ENCODE measurements at places on chromosomes 7 and 10. TPM values are rescaled to one million over a fixed set of nuclear protein-coding genes. Genes with fewer than 3 reads are reported as not detected.

GRCh38 chr7:148772297-148773089 is 73.8 kb downstream of the CUL1 start:
- H3K4me1 ChIP-seq, result peaks cover 21% of the 10 kb centered on the region
- DNase-seq, result no peak
- H3K4me3 ChIP-seq, result no peak overlapping the region
- H3K27me3 ChIP-seq, result no peaks in the 10 kb centered on the region
- peaks cover 13% of the 10 kb centered on the region for H3K36me3 ChIP-seq
- peak overlapping the region; percentile 81 for H3K27ac ChIP-seq

TACR2 gene
- not detected for total RNA-seq

DNA sequence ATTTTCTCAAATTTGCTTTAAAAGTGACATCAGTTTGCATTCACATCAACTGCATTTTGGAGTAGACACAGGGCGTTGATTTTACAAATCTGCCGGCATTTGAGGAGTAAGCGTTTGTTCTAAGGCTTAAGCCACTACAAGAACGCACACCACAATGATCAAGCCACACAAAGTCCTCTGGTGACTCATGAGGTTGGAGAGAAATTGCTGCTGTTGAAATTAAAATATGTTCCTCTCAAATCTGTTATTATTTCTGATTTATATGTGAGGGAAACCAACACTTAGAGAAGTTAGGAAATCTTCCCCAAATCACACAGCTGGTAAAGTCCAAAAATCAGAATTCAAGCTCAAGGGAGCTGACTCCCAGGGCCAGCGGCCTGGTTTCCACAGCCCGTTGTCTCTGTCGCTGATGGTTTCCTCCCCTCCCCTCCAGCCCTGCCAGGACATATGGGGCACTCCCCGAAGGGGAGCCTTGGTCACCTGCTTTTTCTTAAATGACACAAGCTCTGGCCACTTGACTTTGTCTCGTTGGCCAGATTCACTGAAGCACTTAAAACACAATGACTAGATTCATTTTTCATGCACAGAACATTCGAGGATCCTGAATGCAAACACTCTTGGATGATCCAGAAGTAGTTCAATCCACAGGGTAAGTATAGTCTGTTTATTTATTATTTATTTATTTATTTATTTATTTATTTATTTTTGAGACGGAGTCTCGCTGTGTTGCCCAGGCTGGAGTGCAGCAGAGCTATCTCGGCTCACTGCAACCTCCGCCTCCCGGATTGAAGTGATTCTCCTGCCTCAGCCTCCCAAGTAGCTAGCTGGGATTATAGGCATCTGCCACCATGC is 29.2 kb upstream of the KLF6 start:
- H3K36me3 ChIP-seq, result no peaks in the 10 kb centered on the region
- H3K27me3 ChIP-seq, result no peaks in the 10 kb centered on the region
- peaks cover 19% of the 10 kb centered on the region for H3K4me1 ChIP-seq
- peak overlapping the region; percentile 88 for H3K27ac ChIP-seq
- DNase-seq, result no peak

DNA sequence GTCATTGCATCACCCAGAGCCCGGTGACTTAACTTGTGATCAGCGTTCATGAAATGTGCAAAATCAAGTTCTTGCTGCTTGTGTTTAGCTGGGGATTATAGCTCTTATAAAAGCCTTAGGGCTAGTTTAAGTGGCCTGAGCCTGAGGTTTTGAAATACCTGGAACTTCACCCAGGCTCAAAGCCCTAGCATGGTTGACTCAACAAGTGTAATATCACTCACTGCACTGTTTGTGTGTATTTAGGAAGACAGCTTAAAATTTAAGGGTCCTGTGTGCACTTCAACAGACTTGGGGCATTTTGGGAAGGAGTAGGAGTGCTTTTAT is 489.5 kb downstream of the GATA3 start:
- no peaks in the 10 kb centered on the region for H3K27me3 ChIP-seq
- H3K4me1 ChIP-seq, result no peaks in the 10 kb centered on the region
- H3K27ac ChIP-seq, result no peak overlapping the region
- no peak for DNase-seq
- H3K4me3 ChIP-seq, result no peak overlapping the region

GRCh38 chr10:120503689-120504088 is 46.7 kb downstream of the PLPP4 start:
- H3K27ac ChIP-seq, result no peak overlapping the region
- no peak for DNase-seq
- no peaks in the 10 kb centered on the region for H3K36me3 ChIP-seq

DNA sequence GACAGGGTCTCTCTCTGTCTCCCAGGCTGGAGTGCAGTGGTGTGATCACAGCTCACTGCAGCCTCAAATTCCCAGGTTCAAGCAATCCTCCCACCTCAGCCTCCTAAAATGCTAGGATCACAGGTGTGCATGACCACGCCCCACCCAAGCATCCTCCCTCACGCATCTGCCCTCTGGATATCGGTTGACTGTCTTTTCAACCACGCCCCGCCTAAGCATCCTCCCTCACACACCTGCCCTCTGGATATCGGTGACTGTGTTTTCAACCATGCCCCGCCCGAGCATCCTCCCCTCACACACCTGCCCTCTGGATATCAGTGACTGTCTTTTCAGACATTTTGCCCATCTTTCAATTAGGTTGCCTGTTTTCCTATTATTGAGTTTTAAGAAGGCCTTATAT is 140.5 kb downstream of the MAD1L1 start:
- no peak overlapping the region for H3K27ac ChIP-seq
- peaks cover 3% of the 10 kb centered on the region for H3K36me3 ChIP-seq
- peaks cover 11% of the 10 kb centered on the region for H3K4me1 ChIP-seq
- no peaks in the 10 kb centered on the region for H3K27me3 ChIP-seq
- DNase-seq, result no peak
- H3K4me3 ChIP-seq, result no peak overlapping the region

- H3K4me3 ChIP-seq, result no peak overlapping the region
- no peak for DNase-seq
These were observed 193.1 kb downstream of the COBL start for GRCh38 chr7:51123322-51124019.

- H3K36me3 ChIP-seq, result peaks cover 4% of the 10 kb centered on the region
- peaks cover 10% of the 10 kb centered on the region for H3K4me1 ChIP-seq
- no peak for DNase-seq
- no peaks in the 10 kb centered on the region for H3K27me3 ChIP-seq
- H3K4me3 ChIP-seq, result no peak overlapping the region
These were observed 41.3 kb downstream of the CCDC6 start for GRCh38 chr10:59865101-59865500.

DNA sequence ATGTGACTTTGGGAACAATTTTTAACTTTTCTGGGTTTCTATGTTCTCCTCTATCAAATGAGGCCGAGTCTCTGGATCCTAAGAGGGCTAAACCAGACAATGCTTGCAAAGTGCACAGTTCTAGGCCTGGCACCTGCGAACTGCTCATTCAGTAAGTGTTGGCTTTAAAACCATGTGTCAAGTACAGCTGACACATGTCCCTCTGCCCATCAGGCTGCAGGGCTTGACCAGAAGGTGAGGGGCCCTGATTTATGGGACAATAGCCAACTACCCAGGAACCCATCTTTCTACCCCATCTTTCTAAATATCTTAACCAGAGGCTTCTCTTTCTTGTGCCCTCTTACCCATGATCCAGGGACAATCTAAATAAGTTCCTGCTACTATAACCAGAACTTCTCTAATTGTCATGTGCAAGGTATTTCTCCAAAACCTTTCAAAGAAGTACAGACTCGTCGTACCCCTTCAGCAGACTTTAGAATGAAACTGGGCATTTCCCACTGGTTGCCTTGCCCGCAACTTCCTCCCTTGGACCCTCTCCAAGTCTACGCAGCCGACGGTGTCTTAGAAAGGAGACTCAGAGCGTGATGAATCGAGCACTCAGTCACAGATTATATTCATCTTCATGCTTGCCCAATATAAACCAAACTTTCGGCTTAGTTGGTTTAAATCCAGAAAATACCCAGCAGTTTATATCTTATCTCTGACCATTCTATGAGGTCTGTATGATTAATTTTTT is 69.8 kb upstream of the STEAP1B start:
- H3K4me1 ChIP-seq, result peaks cover 33% of the 10 kb centered on the region
- no peak for DNase-seq
- peaks cover 2% of the 10 kb centered on the region for H3K36me3 ChIP-seq
- no peak overlapping the region for H3K27ac ChIP-seq

DNA sequence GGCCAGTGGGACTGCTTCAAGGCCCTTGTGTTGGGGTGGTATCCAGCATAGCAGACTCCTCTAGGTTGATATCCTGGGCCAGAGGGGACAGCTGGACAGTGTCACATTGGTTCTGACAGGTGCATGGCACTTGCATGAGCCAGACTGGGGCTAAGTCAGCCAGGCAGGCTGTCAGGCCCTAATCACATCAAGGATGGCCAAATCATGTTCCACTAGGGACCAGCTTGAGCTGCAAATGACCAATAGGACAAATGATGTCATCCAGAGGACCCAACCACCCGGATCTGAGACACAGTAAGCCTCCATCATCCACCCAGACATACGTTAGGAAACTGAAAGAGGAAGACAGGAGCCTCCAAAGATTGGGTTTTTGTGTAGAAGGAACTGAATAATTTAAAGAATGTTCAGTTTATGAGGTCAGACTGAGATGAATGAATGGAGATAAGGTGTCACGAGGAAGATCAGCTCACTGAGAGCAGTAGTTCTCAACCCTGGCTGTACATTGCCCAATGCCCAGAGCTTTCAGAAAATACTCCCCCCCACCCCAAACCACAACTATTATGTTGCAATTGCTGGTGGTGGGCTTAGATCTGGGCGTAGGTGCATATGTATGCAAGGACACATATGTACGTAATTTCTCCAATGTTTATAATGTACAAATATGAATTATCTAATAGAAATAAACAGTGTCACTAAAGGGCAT is 75.2 kb upstream of the INHBA start:
- H3K4me1 ChIP-seq, result peaks cover 14% of the 10 kb centered on the region
- H3K27me3 ChIP-seq, result no peaks in the 10 kb centered on the region
- no peak for DNase-seq
- no peak overlapping the region for H3K4me3 ChIP-seq
- H3K27ac ChIP-seq, result no peak overlapping the region
- no peaks in the 10 kb centered on the region for H3K36me3 ChIP-seq

PDCD4 gene
- total RNA-seq, result 100 TPM

- peaks cover 6% of the 10 kb centered on the region for H3K27me3 ChIP-seq
- H3K4me1 ChIP-seq, result no peaks in the 10 kb centered on the region
- H3K4me3 ChIP-seq, result no peak overlapping the region
- H3K27ac ChIP-seq, result no peak overlapping the region
- no peaks in the 10 kb centered on the region for H3K36me3 ChIP-seq
These were observed 382.3 kb upstream of the MTPN start for GRCh38 chr7:136359333-136359903.

ARHGAP22 gene
- total RNA-seq, result 8.8 TPM

FXYD4 gene
- total RNA-seq, result not detected

SPACDR gene
- not detected for total RNA-seq

DNA sequence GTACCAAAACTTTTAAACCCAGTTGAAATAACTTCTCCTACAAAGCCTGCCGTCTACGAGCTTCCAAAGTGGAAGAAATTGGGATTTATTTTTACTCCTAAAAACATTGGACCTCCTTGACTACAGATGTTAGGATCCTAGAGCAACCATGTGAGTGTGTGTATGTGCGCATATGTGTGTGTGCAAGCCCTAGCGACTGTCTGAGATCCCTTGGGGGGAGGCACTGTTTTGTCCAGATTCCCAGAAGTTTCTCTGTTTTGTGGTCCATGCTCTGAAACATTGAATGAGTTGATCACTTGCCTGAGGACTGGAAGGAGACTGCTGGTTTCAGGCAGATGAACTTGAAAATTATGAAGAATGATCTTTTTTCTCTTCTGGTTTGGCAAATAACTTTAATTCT is 312.3 kb upstream of the ZNF32 start:
- no peak overlapping the region for H3K4me3 ChIP-seq
- DNase-seq, result no peak
- H3K27ac ChIP-seq, result peak overlapping the region; percentile 18
- peaks cover 46% of the 10 kb centered on the region for H3K4me1 ChIP-seq
- peaks cover 2% of the 10 kb centered on the region for H3K27me3 ChIP-seq

GRCh38 chr7:45993621-45994020 is 72.5 kb upstream of the IGFBP3 start:
- peaks cover 11% of the 10 kb centered on the region for H3K36me3 ChIP-seq
- H3K4me1 ChIP-seq, result peaks cover 8% of the 10 kb centered on the region
- H3K27ac ChIP-seq, result no peak overlapping the region
- DNase-seq, result no peak

DNA sequence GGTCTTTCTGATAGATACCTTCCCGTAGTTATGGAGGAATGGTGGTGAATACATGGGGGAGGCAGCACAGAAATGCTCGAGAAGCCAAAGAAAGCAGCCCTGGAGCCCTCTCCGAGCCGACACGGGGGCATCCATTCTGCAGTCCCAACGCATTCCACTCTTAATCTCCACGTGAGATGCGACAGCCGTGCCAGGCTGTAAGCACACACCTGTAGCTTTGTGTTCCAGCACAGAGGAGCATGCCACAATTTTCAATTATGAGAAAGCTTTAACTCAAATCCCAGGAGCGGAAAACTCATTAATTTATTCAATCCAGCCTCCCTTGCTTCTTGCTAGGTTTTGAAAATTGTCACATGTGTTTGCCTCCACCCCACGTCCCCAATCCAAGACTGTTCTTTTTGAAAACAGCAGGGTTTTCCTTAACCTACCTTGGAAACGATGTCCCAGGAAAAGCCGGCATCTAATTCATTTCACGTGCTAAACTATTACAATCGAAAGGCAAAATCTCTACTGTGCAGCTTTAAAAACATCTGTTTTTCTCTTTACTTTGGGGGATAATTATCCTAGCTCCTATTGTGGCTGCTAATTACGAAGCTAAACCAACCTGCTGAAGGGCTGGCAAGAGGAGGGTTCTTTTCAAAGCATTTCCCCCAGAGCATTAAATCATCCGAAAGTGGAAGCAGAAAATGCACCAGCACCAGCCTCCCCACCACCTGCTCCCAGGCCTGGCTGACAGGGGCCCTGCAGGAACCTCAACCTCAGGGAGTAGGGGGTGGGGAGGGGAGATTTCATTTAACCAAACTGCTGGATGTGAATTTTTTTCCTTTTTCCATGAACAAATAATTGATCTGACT is 56.0 kb upstream of the CHST15 start:
- DNase-seq, result no peak
- H3K27ac ChIP-seq, result no peak overlapping the region
- H3K4me1 ChIP-seq, result peaks cover 24% of the 10 kb centered on the region
- H3K36me3 ChIP-seq, result no peaks in the 10 kb centered on the region

LBX1 gene
- total RNA-seq, result not detected

DNA sequence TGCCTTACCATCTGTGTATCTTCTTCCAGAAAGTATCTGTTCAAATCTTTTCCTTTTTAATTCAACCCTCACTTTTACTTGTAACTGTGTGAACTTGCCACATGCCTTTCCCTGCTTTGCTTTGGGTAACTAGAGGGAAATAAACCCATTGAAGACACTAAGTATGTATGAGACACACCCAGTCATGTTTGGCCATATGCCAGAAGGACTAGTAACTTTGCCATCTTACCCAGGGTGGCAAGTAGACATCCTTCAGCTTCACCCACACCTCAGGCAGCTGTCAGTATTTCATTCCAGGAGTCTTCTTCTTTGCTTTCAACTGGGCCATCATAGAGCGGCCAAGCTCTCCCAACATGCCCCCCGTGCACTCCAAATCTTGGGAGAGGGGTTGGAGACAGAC is 323.1 kb downstream of the TNS3 start:
- no peak for DNase-seq
- H3K4me3 ChIP-seq, result no peak overlapping the region
